Stimulated activated CD8-positive, alpha-beta memory T cell treated with anti-CD3 and anti-CD28 coated beads, Interleukin-15, amount 100 ng/mL, for 1 hour (primary cell): ENCODE measurements at places on chromosomes 4 and X.
A peak's percentile ranks its signal among the peaks of the same experiment; 100 is the strongest.

- no peak for DNase-seq
These were observed 329.0 kb downstream of the STIM2 start for GRCh38 chr4:27189683-27190082.

GRCh38 chr4:1055721-1056590 lies 44.5 kb downstream of the FGFRL1 start:
- DNase-seq: peak; percentile 66

GRCh38 chr4:84727491-84727890 lies 144.6 kb downstream of the CDS1 start:
- no peak for DNase-seq

DNA sequence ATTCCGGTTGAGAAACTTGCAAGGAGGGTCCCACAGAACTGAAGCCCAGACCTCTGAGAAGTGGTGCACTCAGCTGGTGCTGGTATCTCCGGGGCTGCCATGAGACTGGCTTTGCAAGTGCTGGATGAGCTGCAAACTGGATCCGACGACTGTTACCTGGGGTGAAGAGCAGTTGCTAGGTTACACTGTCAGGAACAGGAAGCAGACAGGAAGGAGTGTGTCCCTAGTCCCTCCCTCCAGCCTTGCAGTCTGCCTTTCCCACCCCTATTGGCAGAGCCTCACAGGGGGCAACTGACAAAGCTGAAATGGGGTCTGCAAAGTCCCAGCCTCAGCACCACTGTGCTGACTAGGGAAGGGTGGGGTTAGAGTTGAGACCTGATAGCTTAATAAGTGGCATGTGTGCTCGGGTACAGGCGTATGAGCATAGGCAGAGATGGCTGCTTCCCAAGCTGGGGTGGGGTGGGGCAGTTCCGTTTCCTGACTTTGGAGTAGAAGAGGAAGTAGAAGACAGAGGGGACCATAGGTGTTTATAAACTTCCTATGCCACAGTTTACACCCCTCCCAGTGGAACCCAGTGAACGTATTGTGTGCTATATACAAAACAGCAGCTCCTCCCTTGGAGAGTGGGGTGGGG lies 18.0 kb downstream of the PPEF1 start:
- DNase-seq: no peak

GRCh38 chr4:123106747-123107146 lies 184.3 kb upstream of the NUDT6 start:
- no peak for DNase-seq

DNA sequence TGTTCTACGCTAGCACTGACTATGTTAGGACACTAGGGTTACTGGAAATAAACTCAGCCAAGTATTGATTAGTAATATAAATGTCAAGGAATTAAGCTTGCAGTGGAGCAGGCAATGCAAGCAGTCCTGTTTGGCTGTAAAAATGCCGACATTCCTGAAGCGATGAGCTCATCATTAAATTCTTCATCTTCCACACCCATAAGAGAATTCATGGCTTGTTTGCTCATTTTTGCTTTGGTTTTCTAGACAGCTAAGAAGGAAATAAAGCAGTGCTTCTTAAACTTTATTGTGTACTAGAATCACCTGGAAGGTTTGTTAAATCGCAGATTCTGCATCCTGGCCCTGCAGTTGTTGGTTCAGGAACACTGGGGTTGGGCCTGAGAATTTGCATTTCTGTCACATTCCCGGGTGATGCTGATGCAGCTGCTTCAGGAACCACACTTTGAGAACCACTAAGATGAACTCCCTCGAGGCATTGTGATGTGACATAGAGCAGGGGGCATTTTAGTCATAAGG lies 17.8 kb downstream of the ANXA3 start:
- no peak for DNase-seq

DNA sequence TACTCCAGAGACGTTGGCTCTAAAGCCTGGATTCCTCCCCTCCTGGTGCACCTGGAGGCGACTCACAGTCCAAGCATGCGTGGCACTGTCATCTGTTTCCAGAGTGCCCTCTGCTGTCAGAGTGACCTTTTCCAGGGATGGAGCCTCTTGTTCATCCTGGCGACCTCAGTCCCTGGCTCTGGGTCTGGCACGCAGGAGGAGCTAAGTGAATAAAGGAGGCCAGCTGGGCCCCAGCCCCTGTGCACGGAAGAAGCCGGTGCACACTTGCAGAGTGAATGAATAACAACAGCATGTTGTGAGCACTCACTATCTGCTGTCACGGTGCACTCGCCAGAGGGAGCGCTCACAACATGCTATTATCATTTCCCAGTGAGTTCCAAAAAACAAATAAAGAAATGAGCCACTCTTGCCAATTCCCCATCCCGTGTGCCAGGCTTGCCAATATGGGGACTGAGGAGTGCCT lies 27.8 kb upstream of the PSAPL1 start:
- DNase-seq: no peak

GRCh38 chr4:104896660-104897645 lies 249.7 kb upstream of the TET2 start:
- no peak for DNase-seq

GRCh38 chr4:167966143-167966542 lies 126.2 kb upstream of the ANXA10 start:
- no peak for DNase-seq

GRCh38 chr4:8912506-8912905 lies 40.9 kb upstream of the HMX1 start:
- DNase-seq: no peak

DNA sequence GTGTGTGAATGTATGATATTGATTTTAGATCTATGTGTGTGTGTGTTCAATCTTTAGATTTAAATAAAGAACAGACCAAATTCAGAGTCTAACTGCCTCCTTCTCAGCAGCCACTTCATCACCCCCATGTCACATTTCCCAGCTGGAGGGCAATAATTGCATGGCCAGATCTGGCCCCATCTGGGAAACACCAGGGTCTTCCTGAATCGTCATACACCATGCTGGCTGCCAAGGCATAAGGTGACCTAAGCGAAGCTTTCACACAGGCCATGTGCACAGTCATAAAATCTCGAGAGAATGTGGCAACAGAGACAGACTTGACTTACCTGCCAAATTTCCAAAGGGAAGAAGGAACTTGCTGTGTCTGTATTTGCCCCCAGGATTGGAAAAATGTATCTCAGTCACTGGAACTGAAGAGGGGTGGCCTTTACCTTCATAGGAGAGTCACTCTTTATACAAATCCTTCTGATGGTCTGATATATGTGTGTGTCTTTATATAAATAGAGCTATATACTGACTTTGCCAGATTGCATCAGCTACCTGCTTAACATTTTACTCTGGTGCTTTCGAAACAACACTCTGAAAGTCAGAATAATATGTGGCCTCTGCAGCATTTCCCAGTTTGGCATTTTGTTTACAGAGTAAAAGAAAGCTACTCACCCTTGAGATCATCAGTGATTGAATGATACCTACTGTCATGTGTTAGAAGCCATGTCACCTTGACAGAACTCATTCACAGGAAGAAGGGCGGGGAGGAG lies at the start of gene PLAC1:
TSS of gene PLAC1 (minus strand) at position 470 of the 758 bp plus-strand sequence. CDS start 91,789 bp downstream, outside the sequence.
- no peak for DNase-seq

GRCh38 chrX:15301924-15302323 lies 13.5 kb downstream of the ASB11 start:
- no peak for DNase-seq

DNA sequence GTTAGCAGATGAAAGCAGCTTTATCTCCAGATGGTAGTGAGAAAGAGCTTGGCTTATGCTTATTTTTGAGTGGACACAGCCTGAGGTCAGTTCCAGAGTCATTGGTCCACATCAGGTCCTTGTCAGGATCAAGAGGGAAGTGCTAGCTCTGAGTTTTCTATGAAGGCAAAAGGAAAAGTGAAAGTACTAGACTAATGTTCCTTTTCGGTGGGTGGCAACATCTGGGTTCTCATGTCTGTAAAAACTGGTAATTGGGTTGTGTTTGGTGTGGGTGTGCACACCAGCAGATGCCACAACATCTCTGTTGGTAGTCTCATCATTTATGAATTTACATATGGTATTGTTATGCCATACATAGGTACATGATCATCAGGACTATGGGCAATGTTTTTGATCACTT lies 210.5 kb downstream of the PWWP3B start:
- DNase-seq: no peak

GRCh38 chr4:86810847-86811246 lies 38.3 kb downstream of the SLC10A6 start:
- no peak for DNase-seq

GRCh38 chrX:47610511-47610910 lies 9.1 kb downstream of the SYN1 start:
- no peak for DNase-seq

DNA sequence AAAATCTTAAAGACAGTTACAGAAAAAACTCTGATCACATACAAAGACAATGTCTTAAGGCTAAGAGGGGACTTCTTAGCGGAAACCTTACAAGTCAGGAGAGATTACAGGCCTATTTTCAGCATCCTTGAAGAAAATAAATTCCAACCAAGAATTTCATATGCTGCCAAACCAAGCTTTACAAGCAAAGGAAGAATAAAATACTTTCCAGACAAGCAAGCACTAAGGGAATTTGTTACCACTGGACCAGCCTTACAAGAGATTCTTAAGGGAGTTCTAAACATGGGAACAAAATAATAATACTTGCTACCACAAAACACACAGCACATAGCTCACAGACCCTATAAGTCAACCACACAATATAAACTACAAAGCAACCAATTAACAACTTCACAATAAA lies 255.8 kb upstream of the ZFP42 start:
- DNase-seq: no peak

DNA sequence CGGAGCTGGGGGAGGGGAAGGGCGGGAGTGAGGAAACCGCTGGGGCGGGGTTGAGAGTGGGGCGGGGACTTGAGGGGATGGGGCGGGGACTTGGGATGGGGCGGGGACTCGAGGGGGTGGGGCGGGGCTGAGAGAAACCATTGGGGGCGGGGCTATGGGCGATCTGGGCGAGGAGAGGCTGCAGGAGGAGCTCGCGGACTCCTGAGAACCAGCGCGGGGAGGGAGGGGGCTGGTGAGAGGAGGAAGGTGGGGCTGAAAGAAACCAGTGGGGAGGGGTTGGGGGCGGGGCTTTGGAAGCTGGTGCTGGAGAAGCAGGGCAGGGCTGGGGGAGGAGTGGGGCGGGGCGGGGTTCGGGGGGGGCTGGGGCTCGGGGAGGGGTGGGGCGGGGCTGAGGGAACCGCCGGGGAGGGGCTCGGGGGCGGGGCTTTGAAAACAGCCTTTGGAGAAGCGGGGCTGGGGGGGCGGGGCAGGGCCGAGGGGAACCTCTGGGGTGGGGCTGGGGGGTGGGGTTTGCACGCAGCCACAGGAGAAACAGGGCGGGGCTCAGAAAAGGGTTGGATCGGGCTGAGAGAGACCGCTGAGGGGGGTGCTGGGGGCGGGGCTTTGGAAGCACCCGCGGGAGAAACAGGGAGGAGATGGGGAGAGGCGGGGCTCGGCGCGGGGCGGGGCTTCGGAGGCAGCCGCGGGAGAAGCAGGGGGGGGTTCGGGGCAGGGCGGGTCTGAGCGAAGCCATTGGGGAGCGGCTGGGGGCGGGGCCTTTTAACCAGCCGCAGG lies 777 bp upstream of the EOLA2 start:
- DNase-seq: peak; percentile 71

DNA sequence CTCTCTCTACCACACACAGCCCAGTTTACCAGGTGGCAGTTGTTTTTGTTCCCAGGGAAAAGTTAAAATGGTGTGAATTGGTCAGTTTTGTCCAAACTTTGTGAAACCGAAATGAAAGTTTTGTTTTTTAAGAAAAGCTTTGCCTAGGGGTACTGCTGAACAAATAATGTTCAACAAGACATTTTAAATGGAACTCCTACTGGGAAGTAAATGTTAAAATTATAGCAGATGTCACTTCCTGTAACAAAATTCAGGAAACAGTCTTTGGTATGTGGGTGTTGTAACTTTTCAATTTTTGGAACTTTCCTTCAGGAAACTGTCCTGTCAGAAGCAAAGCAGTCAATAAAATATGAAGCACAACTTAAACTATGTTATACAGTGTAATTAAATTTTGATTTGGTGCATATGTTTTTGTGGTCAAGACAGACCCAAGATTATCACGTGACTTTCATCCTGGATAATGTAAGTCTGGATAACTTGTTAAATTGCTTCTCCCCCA lies 79.5 kb downstream of the AFF1 start:
- no peak for DNase-seq
